Right forelimb (tissue), 1 donor: ENCODE measurements at places on chromosomes 12 and 14.

- DNase-seq: no peak
These were observed 230.5 kb downstream of the ATP23 start for GRCh38 chr12:58171914-58172313.

- no peak for DNase-seq
These were observed 66.6 kb downstream of the FBXL14 start for GRCh38 chr12:1527789-1528188.

GRCh38 chr12:67618303-67618702, 30.2 kb upstream of the DYRK2 start:
- DNase-seq: no peak

- DNase-seq: no peak
These were observed 143.6 kb upstream of the OTX2 start for GRCh38 chr14:56953884-56954283.

GRCh38 chr14:95260537-95261361, 59.0 kb downstream of the CLMN start:
- DNase-seq: no peak
